Hematopoietic multipotent progenitor cell treated with erythropoietin and hydrocortisone succinate and interleukin-3 and kit ligand, for 6 days (in vitro differentiated cells): ENCODE measurements at places on chromosomes 4 and X.

DNA sequence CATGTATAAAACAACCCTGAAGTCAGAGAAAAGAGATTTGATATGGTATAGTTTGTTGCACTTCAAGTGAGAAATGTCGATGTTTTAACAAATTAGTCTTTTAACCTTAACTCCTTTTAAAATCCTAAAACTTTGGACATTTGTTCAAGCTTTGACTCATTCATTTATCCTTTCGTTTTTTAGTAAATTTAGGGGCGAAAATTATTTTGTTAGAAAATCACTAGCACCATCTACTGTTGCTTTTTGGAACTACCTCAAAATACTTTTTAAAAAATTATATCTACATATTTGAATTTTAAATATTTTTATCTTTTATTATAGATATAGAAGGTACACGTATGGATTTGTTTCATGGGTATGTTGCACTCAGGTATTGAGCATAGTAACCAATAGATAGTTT, 165.1 kb upstream of the POF1B start:
- DNase-seq, result peak; percentile 1

DNA sequence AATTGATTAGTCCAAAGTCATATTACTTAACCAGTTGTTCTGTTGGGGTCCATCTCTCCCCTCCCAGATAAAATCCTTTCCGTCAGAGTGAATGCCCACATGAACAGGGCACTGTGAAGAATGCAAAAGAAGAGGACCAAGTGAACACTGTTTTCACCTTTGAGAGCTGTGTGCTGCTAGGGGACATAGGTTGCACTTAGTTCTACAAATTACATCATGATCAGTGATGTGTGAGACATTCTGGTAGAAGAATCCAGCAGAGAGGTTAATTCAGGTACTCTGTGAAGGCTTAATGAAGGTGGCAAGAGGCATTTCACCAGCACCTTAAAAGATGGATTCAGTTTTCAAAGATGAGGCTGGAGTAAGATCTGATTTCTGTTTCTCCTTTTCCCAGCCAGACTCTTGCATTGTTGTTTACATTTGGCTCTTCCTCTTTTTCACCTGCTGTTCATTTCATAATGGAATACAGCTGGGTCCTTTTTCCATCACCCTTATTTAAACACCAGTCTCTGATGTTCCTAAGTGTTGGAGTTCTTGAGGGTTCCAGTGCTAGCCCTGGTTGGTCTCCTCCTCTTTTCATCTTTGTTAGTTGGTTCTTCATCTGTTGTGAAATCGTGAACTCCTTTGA, 10.9 kb downstream of the GAB1 start:
- no peak for DNase-seq

DNA sequence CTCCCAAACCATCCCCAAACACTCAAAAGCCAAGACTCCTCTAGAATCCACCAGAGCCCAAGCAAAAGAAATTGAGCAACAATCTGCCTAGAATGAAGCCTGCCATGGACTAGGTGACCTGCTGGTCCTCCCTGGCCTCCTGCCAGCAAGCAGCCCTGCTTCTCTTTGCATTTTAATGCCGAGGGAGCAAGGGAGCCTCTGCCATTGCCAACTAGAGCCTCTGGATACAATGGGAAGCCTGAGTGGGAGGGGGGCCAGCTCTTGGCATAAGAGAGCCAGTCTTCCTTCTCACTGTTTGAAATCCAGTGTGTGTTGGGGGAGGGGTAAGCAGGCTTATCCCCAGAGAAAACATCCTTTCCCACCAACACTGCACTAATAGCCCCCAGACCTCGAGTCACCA, 1.5 kb upstream of the GDPD2 start:
- DNase-seq, result no peak

- no peak for DNase-seq
Observed at GRCh38 chr4:80385397-80386280, 50.1 kb downstream of the CFAP299 start.

- DNase-seq, result no peak
Observed at GRCh38 chrX:126836186-126836585, 16.7 kb downstream of the PRR32 start.
